ENCODE measurements at places on chromosomes 3 and 15.

- DNase-seq, result no peak
These were observed 28.2 kb downstream of the SLCO3A1 start for GRCh38 chr15:91881569-91882297.

DNA sequence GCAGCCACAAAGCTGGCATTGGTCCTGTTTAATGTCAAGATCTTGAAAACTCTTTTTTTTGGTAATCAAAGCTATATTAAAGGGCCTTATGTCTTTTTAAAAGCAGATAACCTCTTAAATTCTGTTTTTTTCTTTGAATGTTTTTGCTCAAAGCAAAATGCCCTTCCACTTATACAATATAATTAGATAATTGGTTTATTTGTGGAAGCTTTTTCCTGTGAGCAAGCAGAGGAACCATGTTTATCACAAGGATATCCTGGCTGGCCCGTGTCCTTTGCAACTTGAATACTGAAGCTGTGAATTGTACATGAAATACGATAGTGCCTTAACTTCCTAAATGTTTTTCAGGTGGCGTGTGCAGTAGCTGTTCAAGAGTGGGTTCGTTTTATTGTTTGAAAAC is 2.6 kb downstream of the ST3GAL6 start:
- no peak for DNase-seq

- DNase-seq, result no peak
These were observed 75.2 kb downstream of the RBMS3 start for GRCh38 chr3:29356062-29356461.

DNA sequence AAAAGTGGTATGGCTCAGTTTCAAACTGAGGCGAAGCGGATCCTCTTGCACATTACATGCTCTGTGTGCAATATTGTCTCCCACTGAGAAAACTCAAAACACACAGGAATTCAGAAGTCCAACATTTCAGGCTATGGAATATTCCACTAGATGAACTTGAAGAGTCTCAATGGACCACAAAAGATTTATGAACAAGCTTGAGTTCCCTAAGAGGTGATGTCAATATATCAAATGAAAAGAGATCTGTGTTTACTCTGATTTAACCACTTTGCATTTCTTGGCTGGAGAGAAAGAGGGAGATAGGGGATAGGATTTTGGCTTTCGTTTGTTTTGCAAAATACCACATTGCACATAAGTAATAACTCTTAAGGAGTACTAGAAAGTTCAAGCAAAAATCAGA is 20.3 kb downstream of the PDZRN3 start:
- DNase-seq, result no peak

DNA sequence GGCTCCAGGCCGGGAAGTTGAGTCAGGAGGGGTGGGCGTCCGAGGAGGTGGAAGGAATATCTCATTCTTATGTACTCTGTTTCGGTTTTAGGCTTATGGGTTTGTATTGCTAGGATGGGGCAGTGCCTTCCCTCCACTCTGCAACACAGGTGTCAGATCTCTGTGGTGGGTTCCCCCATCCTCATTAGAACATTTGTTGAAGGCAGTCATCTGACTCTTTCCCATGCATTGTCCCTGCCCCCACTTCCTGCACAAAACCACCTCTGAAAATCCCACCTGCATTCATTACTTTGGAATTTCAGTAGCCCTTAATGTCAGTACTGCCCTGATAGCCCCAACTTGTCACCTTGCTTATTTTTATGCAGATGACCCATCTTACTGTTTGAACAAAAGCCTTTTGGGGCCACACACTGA is 29.5 kb downstream of the GYG1 start:
- DNase-seq, result no peak
